Stimulated activated CD8-positive, alpha-beta memory T cell treated with anti-CD3 and anti-CD28 coated beads, Interleukin-2, amount 100 ng/mL, for 48 hours (primary cell): ENCODE measurements at places on chromosomes 4 and X.

DNA sequence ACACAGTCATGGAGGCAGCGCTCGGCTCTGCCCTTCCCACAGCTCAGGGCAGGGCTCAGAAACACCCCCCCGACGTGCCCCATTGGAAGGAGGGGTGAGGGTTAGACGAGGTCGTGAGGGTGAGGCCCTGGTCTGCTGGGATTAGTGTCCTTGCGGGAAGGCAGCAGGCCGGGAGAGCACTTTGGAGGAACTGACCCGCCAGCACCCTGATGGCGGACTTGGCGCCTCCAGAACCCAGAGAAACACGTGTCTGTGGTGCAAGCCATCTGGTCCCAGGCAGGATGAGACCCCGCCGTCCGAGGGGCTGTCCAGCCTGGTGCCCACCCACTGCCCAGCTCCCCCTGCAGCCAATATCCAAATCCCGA is 26.3 kb downstream of the TACC3 start:
- no peak for DNase-seq

DNA sequence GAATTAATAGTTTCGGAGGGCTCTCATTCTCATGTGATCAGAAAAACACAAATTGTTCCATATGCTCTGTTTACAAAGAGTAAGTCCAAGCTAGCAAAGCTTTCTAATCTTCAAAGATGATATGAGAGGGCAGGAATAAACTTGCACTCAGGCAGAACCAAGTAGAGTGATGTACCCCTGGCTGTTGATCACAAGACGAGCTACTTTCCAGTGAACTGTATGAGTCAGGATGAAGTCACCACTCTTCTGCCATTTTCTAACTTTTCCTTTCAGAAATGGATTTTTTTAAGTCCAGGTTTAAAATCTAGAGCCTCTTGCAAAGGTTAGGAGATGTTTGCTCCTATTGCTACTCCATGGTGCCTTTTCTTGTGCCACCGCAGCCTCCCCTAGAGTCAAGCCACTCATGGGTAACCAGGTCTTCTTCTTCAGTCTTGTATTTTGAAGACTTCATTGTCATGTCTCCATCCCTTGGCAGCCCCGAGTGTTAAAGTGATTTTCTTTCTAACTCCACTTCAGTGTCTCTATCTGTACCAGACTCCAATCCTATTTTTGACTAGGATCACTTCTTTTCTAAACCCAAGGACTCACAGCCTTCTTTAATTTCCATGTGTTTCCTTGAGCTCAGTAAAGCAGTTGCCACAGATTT is 171.9 kb upstream of the GALNT7 start:
- no peak for DNase-seq

- no peak for DNase-seq
These were observed 250.9 kb upstream of the RPS6KA3 start for GRCh38 chrX:20517565-20517964.

- DNase-seq = no peak
These were observed 133.7 kb upstream of the CPXCR1 start for GRCh38 chrX:88613338-88613737.

- no peak for DNase-seq
These were observed 2.9 kb upstream of the ZMYM3 start for GRCh38 chrX:71256856-71257255.
